ENCODE measurements at places on chromosomes 1 and 21.

- no peak for DNase-seq
Measured at GRCh38 chr1:107935396-107936064, 29.4 kb downstream of the VAV3 start.

DNA sequence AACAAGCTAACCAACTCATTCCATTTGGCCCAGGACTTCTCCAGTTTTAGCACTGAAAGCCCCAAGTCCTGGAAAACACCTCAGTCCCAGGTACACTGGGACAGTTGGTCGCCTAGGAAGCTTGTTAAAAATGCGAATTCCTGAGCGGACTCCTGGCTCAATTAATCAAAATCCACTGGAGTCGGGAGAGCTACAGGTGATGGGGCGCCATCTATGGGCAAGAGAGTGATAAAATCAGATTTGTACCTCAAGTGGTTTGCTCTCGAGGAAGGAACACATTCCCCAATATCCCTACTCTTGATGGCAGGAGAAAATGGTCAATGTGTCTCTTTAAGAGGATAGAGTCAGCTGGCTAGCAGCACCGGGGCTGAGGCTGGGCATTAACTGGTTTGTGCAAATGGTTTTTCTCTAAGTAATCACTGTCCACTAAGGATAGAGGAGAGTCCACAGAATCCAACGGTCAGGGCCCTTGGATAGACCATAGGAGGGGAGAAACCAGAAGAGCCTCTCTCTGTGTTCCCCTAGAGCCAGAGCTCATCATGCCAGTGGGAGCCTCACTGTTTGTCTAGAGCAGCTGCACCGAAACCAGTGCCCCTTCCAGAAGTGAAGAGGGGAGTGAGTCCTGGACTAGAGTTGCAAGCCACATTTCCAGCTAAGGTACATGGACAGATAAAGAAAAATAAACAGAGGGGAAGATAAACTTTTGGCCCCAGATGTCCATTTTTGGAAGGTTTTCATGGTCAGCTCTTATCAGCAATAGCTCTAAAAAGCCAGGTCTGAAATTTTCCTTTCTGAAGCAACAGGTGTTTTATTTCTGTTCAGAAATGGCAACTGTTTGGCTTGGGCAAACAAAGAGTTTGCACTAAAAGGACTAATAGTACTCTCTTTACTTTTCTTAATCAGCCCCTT, 148.5 kb downstream of the TENT5C start:
- peak; percentile 30 for DNase-seq

- DNase-seq = no peak
Measured at GRCh38 chr1:224259986-224260385, 70.0 kb downstream of the NVL start.

DNA sequence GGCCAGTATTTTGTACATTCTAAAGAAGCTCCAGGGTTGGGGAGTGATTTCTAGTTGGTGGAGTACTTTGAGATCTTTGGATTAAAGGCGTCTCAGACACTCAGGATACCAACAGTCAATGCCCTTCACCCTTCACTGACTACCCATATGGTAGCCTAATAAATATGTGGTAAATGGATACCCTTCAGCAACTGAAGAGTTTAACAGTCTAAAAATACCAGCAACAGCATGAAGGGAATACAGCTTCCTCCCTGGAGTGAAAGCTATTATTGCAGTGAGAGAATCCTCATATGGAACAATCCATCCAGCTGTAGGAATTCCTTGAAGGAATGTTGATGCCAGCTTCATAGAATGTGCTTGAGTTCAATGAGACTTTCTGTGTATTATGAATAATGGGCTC, 26.8 kb downstream of the DNAJC11 start:
- DNase-seq = no peak

- no peak for DNase-seq
Measured at GRCh38 chr1:184035719-184036516, 1.6 kb downstream of the COLGALT2 start.

- no peak for DNase-seq
Measured at GRCh38 chr1:156551869-156552268, 20.5 kb downstream of the IQGAP3 start.

- peak; percentile 13 for DNase-seq
Measured at GRCh38 chr1:13700521-13701270, 708 bp downstream of the PRDM2 start.

DNA sequence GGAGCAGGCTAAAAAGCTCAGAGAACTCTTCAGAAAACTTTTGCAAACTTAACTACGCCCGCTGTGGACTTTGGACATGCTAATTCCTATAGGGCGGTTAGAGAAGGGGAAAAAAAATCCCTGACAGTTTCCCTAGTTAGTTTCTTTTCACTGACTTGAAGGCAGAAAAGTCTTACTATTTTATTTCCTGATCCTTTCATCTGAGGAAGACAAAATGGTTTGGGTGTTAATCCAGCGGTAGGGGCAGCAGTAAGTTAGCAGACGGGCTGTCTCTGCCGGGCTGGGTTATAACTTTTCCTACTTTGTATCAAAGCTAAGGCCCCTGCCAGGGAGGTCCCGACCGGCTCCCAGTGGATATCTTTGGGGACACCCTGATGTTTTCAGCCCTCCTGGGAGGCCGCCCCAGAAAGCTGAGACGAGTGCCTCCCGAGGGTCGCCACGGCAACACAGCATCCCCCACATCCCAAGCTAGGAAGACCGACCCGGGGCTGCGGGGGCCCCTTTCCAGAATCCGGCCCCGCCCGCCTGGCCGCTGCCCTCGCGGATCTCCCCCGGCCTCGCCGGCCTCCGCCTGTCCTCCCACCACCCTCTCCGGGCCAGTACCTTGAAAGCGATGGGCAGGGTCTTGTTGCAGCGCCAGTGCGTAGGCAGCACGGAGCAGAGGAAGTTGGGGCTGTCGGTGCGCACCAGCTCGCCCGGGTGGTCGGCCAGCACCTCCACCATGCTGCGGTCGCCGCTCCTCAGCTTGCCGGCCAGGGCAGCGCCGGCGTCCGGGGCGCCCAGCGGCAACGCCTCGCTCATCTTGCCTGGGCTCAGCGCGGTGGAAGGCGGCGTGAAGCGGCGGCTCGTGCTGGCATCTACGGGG, 162.6 kb downstream of the RUNX1 start:
- no peak for DNase-seq

- DNase-seq = no peak
Measured at GRCh38 chr1:234619794-234620247, 9.8 kb upstream of the IRF2BP2 start.

- no peak for DNase-seq
Measured at GRCh38 chr1:117335376-117336086, 31.7 kb upstream of the MAN1A2 start.

DNA sequence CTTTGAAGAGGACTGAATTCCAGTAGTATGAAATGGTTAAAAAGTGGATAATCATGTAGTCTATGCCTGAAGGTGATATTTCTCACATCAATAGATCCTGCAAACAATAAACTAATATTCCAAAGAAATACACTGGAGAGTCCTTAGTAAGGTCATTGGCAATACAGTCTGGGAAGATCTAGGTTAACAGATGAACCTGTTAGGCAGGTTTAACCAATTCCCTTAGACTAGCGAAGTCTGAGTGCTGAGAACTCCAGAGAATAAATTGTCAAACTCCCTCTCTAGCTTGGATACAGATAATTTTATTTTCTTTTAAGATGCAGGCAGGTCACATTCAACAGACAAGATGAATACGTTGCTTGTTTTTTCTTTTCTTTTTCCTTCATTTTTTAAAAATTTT, 2.4 kb downstream of the GPR157 start:
- no peak for DNase-seq

DNA sequence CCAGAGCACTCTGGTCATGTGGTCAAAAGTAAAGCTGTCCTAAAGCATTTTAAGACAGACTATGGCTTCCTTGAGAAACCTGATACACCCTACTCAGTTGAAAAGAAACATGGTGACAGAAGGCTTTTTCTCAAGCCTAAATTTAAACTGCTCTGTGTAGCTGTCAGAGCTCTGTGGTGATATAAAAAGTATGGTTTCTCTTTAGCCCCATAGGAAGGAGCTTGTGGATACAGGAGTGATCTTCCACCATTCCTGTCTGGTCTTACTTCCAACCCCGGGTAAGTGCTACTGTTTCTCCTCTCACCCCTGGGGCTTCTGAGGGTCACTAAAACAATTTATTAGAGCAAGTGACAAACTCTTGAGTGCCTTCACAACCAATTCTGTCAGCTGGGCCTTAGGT, 8.5 kb downstream of the TP53BP2 start:
- no peak for DNase-seq

GRCh38 chr1:169025412-169025811, 81.1 kb upstream of the ATP1B1 start:
- DNase-seq = no peak
